GF-D8 (cell line): ENCODE measurements at places on chromosomes 1 and 21.

- no peak for DNase-seq
These were observed 33.3 kb downstream of the OSBPL9 start for GRCh38 chr1:51650198-51650597.

GRCh38 chr1:91499904-91500755 lies 521 bp upstream of the CDC7 start:
- DNase-seq, result peak; percentile 75

- no peak for DNase-seq
These were observed 72.2 kb downstream of the CD46 start for GRCh38 chr1:207823880-207824566.

DNA sequence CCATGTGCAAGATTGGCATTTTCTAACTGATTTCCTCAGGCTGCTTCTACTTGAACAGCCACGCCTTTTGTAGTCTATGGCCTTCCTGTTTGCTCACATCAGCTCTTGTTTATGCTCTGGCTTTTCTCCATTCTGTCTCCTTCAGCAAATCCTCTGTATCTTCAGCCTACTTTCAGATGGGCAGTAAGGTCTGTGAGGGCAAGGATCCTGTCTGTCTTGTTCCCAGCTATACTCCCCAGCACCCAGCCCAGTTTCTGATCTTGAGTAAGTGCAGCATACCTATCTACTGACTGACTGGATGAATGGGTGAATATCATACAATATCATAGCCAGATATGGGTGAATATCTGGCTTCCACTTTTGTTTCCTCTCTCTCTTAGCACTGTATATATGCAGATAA lies 438.1 kb downstream of the LMO4 start:
- DNase-seq, result no peak

DNA sequence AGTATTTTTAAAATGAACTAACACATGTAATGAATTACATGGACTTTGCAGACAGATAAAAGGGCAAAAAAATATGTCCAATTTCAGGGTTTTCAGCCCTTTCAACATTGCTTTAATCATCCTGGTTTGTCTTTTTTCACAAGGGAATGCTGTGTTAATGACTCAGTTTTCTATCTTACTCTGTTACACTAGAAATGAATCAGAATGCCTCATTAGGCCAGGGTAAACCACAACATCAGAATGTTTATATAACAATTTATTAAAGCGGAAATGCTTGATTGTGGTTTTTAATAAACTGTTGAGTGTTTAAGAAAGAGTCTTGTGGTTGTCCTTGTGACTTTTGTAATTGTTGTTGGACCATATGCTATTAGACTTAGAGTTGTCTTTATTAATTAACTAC lies 13.5 kb downstream of the GORAB start:
- DNase-seq, result no peak

- no peak for DNase-seq
These were observed 20.5 kb downstream of the DSTYK start for GRCh38 chr1:205190845-205191577.

- DNase-seq, result no peak
These were observed 879 bp downstream of the CPTP start for GRCh38 chr1:1325288-1326074.

- no peak for DNase-seq
These were observed 68.5 kb downstream of the GIPC2 start for GRCh38 chr1:78114034-78114956.

DNA sequence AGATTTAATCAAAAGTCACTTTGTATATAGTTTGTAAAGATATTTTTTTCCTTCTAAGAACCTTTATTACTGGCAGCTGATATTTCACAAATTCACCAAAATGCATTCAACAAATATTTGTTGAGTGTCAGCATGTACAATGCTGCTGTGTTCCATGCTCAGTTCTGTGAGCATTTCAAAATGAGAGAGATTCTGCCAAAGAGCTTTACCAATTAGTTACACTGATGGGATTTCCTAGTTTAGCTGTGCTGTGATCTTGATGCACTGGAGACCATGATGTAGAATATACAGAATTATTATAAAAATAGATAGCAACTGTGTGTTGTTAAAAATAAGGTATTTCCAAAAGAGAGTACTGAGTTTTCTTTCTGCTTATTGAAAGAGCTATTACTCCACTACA lies 225.6 kb downstream of the BRINP3 start:
- DNase-seq, result no peak

DNA sequence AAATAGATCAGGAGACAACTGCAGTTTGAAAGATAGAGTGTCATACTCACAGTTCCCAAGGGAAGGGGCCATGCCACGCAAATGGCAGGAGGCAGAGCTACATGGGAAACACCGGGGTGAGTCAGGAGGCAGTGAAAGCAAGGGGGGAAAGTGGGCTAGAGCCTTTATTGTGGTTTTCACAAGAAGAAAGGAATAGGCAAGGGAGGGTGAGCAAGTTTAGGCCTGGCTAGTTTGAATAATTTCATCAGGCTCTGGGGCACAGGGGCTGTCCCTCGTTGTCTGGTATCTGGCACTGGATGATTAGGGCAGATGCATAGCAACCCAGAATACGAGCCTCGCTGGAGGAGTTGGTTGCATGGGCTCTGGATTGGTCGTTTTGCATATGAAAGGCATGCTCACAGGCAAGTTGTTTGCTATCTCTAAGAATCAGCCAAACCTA lies 17.0 kb upstream of the ITLN2 start:
- no peak for DNase-seq

DNA sequence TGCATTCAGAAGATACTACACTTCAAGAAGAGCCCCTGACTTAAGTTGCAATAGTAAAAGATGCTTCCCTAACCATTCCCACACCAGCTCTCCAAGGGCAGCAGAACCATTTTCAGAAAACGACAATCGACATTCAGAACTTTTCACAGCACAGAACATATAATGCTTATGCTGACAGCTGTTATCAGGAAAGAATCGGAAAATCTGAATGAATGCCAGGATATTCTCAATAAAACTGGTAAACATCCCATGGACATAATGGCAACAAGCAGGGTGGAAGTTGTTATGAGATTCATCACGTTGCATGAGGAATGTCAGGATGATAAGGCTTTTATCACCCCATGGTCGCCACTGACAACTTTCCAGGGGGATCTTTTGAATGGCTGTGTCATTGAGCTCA lies 246.6 kb upstream of the CHRM3 start:
- DNase-seq, result no peak

DNA sequence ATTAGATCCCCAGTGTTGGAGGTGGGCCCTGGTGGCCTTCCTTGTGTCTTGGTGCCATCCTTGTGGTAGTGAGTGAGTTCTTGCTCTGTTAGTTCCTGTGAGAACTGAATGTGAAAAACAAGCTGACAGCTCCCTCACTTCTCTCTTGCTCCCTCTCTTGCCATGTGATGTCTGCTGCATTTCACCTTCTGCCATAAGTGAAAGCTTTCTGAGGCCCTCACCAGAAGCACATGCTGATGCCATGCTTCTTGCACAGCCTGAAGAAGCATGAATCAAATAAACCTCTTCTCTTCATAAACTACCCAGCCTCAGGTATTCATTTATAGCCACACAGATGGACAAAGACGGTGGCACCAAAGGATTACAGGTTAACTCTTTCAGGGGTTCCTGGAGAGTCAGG lies 166.1 kb upstream of the ETV3 start:
- no peak for DNase-seq

GRCh38 chr1:15007368-15007767 lies 146.2 kb upstream of the TMEM51 start:
- DNase-seq, result no peak

DNA sequence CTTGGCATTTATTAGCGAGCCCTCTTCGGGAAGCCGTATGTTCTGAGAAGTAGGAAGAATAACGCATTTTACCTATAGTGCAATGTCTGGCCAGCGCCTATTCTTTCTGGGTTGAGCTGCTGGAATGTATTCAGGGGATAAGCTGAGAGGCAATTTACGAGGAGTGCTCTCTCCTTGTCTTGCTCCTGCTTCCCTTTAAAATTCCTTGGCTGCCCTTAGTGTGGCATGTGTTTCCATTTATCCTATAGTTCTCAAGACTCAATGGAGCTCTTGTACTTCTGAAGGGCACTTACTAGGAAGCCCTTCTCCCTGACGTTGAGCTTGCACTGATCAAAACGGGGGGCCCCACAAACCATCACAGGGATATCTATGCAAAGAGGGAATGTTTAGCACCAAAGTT lies 364.6 kb downstream of the DISC1 start:
- DNase-seq, result no peak

- DNase-seq, result no peak
These were observed 42.1 kb downstream of the CAMSAP2 start for GRCh38 chr1:200780545-200781369.

DNA sequence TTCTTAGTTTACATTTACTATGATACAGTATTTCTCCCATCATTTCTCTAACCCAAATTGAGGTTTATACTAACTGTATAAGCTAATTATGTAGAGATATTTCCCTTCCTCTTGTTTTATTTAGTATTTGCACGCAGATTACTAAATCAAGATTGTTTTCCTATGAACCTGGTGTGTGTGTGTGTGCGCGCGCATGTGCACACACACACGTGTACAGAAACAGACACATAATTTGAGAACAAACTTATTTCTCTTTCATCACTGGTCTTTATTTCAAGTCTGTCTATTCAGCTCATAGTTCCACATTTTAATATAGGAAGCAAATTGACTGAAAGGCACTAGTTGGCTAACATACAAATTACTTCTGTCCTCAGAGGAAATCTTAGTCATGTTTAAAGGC lies 19.7 kb upstream of the COL24A1 start:
- DNase-seq, result no peak

GRCh38 chr1:201296352-201296751 lies 13.0 kb downstream of the PKP1 start:
- DNase-seq, result no peak

DNA sequence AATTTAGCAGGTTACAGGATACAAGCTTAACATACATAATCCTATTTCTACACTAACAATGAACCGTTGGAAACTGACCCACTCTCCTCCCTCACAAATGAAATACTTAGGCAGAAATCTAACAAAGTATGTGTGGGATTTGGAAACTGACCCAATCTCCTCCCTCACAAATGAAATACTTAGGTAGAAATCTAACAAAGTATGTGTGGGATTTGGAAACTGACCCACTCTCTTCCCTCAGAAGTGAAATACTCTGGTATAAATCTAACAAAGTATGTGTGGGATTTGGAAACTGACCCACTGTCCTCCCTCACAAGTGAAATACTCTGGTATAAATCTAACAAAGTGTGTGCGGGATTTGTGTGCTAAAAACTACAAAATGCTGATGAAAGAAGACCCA lies 60.3 kb downstream of the TRAF5 start:
- DNase-seq, result no peak

- no peak for DNase-seq
These were observed 9.0 kb downstream of the LGR6 start for GRCh38 chr1:202202500-202203168.

DNA sequence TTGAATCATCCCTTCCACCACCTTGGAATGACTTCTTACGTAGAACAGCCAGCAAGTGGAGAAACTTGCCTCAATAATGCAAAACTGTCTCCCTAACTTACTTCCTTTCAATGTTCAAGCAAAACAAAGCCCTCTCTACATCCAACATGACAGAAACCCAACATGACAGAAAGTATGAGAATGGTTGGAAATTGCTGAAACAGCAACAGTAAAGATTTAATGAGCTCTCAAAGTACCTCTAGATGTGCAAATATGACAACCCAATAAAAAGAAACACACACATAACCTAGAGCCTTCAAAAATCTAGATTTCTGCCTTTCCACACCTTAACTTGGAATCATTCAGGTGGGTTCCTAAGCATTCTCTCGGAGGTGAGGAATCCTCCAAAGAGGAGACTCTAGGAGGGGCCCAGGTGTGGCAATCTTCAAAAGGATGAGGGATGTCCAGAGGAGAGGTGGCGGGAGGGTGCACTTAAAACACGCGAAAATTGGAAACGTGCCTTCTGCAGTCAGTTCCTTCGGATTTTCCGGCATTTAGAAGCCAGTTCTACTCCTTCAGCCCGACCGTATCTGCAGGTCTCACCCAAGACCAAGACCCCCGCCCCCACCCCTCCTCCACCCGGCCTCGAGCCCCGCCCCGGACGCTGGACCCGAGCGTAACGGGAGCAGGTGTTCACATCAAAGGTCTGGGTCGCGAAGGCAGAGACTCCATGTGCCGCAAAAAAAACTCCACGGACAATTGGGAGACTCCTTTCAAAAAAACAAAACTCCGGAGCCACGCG lies 996 bp upstream of the MGST3 start:
- no peak for DNase-seq

GRCh38 chr1:207920444-207921021 lies 9.6 kb upstream of the CD34 start:
- no peak for DNase-seq

GRCh38 chr1:22595108-22595507 lies 31.8 kb downstream of the EPHA8 start:
- DNase-seq, result no peak

DNA sequence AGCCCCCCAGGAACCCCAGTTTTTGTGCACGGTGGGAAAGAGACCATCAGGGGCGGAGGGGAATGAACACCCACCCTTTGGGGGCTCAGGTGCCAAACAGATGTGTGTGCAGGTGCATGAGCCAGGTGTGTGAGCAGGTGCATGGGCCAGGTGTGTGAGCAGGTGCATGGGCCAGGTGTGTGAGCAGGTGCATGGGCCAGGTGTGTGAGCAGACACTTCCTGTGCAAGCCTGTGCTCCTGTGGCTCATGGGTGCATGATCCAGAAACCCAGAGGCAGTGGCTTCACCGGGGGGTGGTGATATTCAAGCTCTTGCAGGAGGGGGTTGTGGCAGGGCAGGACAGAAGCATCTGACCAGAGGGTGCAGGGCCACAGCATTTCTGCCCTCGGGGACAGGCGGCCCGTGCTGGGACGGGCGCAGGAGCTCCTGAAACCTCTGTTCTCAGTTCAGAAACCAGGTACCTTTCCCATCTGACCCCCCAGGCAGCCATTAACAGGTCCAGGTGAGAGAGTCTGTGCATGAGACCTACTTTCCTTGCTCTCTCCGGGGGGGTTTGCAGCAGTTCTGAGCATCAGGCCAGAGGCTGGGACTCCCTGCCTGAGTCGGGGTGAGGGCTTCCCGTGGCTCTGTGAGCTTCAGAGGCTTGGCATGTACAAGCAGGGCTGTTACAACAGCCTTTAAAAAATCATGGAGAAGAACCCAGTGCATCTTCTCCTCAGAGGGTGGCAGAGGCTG lies 29.1 kb downstream of the COL18A1 start:
- no peak for DNase-seq

GRCh38 chr1:193077991-193078390 lies 18.6 kb downstream of the RO60 start:
- DNase-seq, result no peak

DNA sequence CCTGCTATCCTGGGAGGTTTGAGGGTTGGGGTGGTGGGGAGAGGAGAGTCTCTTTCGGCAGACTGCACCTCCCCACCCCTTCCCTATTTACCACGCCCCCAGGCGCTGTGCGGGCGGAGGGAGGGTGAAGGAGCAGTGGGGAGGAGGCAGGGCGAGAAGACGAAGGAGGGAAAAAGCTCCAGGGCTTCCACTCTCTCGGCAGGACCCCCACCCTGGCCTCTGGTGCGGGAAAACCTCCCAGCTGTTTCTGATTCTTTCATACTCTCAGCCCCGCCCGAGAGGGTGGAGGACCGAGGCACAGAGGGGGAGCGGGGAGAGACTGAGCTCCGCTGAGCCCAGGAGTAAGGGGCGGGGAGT lies 866 bp upstream of the WNT2B start:
- DNase-seq, result no peak
